ENCODE measurements at places on chromosomes 7 and 10.

- DNase-seq, result no peak
These were observed 334.4 kb upstream of the CACNA2D1 start for GRCh38 chr7:82778021-82778420.

DNA sequence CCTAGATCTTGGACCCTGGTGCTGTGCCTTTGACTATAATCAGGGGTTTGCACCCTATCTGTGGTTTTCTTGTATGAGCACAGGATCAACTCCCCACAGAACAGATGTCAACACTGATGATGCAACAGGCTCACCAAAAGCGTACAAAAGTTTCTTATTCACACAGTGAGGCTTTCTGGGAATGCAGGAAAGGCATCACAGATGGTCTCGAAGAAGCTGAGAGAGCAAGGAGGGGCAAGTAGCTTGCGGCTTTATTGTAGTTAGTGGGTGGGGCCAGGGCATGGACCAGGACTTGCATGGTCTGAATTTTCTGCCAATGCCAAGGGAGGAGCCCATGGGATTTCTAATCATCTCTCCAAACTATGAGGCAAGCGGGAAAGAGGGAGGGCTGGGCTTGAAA is 46.2 kb downstream of the SEC61G start:
- DNase-seq, result no peak

DNA sequence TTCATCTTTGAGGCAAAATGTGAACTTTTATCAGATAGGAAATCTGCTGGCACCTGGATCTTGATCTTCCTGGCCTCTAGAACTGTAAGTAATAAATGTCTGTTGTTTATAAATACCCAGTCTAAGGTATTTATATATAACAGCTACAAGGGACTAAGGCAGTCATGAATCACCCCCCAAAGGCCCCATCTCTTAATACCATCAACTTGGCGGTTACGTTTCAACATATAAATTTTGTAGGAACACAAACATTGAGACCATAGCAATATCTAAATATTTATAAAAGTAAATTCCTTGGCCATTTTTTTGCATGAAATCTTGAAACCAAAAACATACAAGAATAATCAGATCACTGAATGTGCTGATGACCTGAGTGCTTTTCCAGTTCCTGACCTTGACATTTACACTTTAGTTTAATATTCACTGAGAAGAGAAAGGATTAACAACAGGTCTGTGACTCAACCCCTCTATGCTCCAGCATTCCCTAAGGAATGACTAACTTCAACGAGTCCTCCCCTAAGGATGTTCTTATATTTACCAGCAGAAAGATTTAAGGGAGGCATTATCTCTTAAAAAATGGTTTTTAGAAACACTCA is 1438.5 kb upstream of the CELF2 start:
- no peak for DNase-seq

GRCh38 chr7:90511776-90512175 is 42.3 kb downstream of the PTTG1IP2 start:
- no peak for DNase-seq

- no peak for DNase-seq
These were observed 128.6 kb downstream of the OAT start for GRCh38 chr10:124289851-124290795.

GRCh38 chr7:93931655-93932054 is 10.1 kb downstream of the GNG11 start:
- DNase-seq, result no peak

- no peak for DNase-seq
These were observed 252.3 kb downstream of the CXCL12 start for GRCh38 chr10:44132361-44133289.

- DNase-seq, result peak; percentile 6
These were observed 268.9 kb downstream of the ADK start for GRCh38 chr10:74419958-74420375.

- DNase-seq, result no peak
These were observed 174.9 kb upstream of the NRP1 start for GRCh38 chr10:33509231-33509831.

- DNase-seq, result no peak
These were observed 733.0 kb downstream of the CCSER2 start for GRCh38 chr10:85061401-85061800.

- DNase-seq, result no peak
These were observed 64.1 kb downstream of the KAT6B start for GRCh38 chr10:74890460-74890859.

DNA sequence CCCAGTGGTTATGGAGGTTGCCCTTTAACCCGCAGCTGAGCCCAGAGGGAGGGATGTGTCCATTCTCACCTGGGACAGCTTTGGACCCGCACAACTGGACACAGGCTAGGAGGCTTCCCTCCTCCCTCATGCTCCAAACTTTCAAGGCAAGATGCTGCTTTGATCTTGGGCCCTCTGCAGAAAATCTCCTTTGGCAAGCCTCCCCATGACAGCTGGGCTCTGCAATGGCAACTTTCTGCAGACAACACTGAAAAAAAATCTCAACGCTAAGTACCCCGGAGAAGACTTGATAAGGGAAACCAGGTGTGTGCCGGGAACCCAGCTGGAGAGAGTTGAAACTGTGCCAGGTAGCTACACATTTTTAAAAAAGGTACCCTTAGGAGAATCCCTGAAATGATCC is 610.1 kb downstream of the LRMDA start:
- no peak for DNase-seq

GRCh38 chr10:77341055-77341454 is 296.6 kb downstream of the KCNMA1 start:
- DNase-seq, result no peak

- DNase-seq, result no peak
These were observed 182.9 kb downstream of the EBF3 start for GRCh38 chr10:129780901-129781795.

GRCh38 chr7:15747301-15747700 is 60.8 kb upstream of the MEOX2 start:
- no peak for DNase-seq
